Stimulated activated CD4-positive, alpha-beta T cell treated with anti-CD3 and anti-CD28 coated beads, Interleukin-12 subunit alpha, Interleukin-12 subunit beta, amount 100 ng/mL, for 24 hours (primary cell): ENCODE measurements at places on chromosomes 5 and 9.

- DNase-seq, result no peak
Measured at GRCh38 chr9:27151693-27152404, 42.8 kb downstream of the TEK start.

DNA sequence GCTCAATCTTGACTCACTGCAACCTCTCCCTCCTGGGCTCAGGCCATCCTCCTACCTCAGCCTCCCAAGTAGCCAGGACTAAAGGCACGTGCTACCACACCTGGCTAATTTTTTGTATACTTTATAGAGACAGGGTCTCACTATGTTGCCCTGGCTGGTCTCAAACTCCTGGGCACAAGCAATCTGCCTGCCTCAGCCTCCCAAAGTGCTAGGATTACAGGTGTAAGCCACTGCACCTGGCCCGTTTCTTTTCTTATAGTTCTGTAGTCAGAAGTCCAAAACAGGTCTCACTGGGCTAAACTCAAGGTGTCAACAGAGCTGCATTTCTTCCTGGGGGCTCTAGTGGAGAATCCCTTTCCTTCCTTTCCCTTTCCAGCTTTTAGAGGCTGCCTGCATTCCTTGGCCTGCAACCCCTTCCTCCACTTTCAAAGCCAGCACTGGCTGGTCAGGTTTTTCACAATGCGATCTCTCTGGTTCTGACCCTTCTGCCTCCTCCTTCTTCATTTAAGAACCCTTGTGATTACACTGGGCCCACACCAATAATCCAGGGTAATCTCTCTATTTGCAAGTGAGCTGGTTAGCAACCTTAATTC is 16.3 kb downstream of the IRF1 start:
- DNase-seq, result no peak

DNA sequence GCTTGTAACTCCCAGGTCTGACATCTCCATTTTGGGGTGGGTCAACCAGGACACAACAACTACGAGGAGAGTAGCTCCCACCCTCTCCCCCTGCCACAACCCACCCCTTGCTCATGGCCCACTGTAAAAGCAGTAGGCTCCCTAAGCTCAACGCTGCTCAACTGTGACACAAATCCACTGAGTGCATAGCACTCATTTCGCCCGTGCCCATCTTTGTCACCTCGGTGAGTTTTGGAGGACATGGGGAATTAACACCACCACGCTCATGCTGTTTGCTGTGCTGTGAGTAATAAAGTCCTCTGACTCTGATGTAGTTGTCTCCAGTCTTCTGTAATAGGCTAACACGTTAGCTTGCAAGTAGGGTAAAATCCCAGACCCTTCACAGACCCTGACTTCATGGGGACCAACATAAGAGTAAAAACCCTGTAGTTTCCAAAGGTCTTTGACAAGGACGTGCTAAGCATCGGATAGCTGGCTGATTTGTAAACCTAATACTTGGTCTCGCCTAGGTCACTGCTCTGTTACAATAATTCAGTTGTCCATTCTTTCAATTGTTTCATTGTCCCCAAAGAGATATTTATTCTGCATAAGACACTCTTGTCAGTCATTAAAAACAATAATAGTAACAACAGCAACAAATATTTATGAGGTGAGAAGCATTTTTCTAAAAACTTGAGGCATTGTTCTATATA is 7.7 kb downstream of the PLGRKT start:
- no peak for DNase-seq

- peak; percentile 22 for DNase-seq
Measured at GRCh38 chr5:55172051-55172899, 702 bp downstream of the CDC20B start.

- no peak for DNase-seq
Measured at GRCh38 chr9:137052998-137053943, 590 bp downstream of the ENTPD2 start.

DNA sequence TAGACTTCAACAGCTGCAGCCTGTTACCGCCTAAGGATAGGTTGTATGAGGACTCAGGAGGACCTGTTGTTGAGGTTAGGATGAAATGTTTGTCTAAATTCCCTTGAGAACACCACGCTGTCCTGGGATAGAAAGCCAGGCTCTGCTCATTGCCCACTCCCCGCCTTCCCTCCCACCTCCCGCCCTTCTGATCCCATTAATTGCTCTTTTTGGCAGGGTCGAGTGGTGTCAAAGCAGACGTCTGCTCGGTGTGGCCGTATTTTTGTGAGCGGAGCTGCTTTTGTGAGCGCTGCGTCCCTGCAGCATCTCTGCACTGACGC is 62.3 kb downstream of the SPATA31C2 start:
- no peak for DNase-seq

GRCh38 chr5:146672866-146673265 is 156.9 kb upstream of the GPR151 start:
- no peak for DNase-seq

DNA sequence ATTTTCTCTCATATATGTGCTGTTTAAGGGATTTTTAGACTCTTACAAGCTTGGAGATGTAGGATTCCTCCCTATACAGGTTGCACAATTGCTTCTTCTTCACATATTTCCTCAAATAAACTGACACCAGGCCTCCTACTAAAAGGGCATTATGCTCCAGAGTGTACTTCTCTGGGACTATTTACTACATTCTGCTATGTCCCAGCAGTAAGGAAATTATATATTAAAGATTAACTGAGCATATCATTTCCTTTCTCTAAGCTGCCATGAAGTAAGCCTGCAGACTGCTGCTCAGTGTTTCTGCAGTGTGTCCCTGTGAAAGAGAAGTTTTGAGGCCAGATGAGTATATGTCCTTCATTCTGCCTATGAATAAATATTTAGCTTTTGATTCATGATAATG is 356.9 kb upstream of the NUDT12 start:
- DNase-seq, result no peak

- peak; percentile 7 for DNase-seq
Measured at GRCh38 chr9:135989722-135990467, 28.7 kb upstream of the UBAC1 start.

GRCh38 chr5:88675168-88675707 is 207.7 kb downstream of the MEF2C start:
- DNase-seq, result no peak

DNA sequence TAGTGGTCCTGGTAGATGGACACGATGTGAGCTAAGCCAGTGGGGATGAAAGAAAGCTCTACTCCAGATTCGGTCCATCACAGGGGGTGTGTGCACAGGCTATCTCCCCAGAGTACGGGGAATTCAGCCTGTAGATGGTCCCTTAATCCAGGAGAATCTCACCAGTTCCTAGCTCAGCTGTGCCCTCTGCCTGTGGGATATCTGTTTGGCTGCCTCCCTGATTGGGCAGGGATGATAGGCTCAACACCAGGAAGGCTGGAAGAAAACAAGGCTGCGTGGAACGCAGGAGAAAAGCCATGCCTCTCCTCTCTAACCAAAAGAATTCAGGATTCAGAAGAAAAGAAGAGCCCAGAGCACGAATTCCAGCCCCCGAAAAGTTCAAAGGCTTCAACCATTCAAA is 40.9 kb downstream of the VLDLR start:
- no peak for DNase-seq

DNA sequence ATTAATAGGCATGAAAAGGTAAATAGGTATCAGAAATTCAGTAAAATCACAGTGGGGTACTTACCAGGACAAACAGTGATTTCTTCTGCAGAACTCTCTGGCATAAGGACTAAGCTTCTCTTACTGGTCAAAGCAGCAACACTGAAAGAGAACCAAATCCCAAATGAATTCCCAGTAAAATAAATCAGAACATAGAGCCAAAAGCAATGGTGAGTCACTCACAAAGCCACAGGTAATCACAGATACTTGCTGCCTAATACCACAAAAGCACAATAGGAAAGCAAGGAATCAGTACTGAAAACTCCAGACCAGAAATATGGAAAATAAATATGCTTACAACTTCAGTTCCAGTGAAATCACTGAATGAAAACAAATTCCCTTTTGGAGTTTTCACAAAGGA is 50.7 kb downstream of the UIMC1 start:
- DNase-seq, result no peak

DNA sequence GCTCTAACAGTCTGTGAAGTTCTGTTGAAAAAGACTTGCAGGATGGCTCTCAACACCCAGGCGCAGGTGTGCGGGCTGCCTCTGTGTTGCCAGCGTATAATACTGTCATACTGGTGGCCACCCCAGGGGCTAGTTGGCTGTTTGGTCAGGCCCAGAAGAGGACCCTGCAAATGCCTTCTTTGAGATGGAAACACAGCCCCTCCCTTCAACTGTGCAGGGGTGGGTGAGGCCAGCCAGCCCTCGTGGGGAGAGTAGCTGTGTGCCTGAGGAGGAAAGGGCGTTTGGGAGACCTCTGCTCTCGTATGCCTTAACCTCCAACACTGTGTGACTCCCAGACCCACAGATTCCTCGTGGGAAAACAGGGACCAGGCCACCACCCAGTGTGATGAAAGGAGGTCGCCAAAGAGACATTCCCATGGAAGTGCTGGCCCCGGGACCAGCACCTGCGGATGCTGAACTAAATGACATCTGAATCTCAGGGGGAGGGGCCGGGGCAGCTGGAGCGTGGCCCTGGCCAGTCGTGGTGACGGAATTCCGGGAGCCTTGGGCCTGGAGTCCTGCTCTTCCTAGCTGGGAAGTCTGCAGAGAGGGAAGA is 11.3 kb upstream of the SCGB3A1 start:
- no peak for DNase-seq

DNA sequence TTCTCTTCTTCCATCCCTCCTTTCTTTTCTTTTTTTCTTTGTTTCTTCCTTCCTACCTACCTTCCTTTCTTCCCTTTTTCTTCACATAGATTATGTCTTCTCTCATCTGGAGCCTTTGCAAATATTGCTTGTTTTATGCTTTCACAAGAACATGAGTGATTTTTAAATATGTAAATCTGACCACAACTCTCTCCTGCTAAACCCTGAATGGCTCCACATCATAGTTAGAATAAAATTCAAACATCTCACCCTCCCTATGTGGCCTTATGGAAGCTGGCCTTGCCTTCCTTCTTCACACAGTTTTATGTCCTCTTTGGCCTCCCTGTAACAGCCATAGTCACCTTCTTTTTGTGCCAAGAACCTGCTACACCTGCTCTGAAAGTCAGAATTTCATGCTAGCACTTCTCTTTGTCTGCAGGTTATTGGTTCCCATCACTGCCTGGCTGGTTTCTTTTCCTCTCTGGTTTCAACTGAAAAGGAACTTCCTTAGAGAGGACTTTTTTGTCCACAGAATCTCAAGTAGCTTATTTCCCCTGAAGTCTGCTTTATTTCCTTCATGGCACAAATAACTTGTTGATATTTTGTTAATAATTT is 114.3 kb upstream of the TNC start:
- DNase-seq, result no peak

- no peak for DNase-seq
Measured at GRCh38 chr5:76683816-76684731, 31.9 kb upstream of the F2R start.

- DNase-seq, result no peak
Measured at GRCh38 chr5:37860206-37860605, 20.4 kb upstream of the GDNF start.

- DNase-seq, result no peak
Measured at GRCh38 chr5:172858990-172859811, 25.1 kb downstream of the ERGIC1 start.

- DNase-seq, result no peak
Measured at GRCh38 chr5:124816381-124816780, 69.9 kb upstream of the ZNF608 start.

- no peak for DNase-seq
Measured at GRCh38 chr9:126393876-126394275, 67.2 kb downstream of the MVB12B start.

- DNase-seq, result no peak
Measured at GRCh38 chr9:3989915-3990314, 310.0 kb downstream of the GLIS3 start.

DNA sequence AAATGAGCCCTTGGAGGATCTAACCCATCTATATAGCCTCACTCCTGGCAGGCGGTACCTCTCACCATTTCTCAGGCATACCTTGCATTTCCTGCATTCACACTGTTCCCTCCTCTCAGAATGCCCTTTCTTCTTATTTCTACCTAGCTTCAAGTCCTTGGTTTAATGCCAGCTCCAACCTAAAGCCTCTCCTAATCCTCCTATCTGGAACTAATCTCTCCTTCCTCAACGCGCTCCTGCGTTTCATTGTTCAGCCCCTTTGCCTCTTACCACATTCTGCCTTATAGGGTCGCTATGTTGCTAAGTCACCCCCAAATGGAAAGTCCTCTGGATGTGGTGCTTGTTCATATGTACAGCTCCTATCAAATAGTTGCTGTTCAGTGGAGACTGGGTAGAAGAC is 288.5 kb upstream of the TUT7 start:
- no peak for DNase-seq

DNA sequence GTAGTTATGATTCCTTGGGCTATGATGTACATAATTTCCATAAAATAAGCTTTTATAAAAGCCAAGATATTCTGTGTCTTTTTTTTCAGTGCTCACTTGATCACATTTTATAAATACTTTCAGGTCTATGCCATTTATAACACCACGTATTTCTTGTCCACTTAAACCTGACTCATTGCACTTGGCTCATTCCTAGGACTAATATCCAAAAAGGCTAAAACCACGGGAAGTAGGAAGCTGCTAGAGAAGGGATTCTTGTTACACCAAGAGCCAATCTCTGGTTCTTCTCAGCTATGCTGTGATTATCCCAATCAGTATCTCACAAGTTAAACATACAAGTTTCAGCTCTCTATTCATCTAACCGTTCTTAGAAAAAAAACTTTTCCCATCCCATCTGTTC is 80.4 kb upstream of the CDH6 start:
- DNase-seq, result no peak

DNA sequence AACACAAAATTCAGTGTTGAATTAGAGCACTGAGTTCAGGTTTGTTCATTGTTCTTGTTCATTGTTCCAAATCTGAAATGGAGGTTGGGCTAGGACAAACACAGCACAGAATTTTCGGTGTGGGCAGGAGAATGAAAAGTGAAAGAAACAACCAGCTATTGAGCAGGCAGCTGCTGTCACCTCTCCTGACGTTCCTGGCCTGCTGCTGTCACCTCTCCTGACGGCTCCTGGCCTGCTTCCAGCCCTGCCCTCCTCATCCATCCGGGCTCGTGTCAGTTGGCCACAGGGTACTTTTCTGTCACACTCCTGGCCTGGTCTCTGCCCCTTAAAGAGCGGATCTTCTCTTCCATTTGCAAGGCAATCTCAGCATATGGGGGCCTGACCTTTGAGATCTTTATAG is 45.2 kb upstream of the CKMT2 start:
- DNase-seq, result no peak

GRCh38 chr9:136103651-136104487 is 8.8 kb upstream of the NACC2 start:
- no peak for DNase-seq
